ENCODE measurements at places on chromosomes 12 and 14.

- peak; percentile 19 for DNase-seq
Observed at GRCh38 chr12:46303039-46303666, 34.3 kb upstream of the SLC38A1 start.

GRCh38 chr12:101695706-101696105 lies 1.7 kb upstream of the CHPT1 start:
- no peak for DNase-seq

DNA sequence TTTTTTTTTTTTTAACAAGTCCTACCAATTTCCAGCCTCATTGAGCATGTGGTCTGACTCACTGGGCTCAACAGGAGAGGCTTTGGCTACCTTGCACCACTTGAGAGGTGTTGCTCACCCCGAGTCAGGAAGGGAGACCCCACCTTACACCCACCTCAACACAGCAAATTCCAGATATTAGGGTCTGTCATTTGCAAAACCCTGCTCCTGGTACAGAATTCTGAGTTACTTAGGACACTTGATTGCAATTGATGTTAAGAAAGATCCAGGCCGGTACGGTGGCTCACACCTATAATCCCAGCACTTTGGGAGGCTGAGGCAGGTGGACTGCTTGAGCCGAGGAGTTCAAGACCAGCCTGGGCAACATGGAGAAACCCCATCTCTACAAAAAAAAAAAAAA lies 14.1 kb downstream of the DGLUCY start:
- DNase-seq, result no peak

DNA sequence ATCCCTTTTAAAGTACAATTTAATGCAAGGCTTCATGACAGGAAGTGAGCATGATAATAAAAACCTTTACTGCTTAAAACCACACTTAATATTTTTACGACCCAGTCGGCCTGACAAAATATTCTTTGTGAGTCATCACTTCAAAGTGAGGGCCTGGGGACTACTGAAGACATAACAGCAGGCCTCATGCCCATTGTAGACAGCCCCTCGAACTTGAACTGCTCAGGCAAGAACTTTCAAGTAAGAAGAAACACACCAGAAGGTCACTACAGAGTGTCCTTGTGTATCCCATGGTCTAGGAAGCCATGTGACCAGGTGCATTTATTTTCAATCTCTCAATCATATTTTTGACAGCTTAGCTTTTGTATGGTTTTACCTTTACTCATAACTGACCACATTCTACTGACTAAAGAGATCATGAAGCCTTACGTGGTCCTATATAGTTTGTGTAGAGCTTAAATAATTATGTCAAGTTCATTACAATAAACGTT lies 61.4 kb upstream of the MANSC4 start:
- DNase-seq, result no peak

DNA sequence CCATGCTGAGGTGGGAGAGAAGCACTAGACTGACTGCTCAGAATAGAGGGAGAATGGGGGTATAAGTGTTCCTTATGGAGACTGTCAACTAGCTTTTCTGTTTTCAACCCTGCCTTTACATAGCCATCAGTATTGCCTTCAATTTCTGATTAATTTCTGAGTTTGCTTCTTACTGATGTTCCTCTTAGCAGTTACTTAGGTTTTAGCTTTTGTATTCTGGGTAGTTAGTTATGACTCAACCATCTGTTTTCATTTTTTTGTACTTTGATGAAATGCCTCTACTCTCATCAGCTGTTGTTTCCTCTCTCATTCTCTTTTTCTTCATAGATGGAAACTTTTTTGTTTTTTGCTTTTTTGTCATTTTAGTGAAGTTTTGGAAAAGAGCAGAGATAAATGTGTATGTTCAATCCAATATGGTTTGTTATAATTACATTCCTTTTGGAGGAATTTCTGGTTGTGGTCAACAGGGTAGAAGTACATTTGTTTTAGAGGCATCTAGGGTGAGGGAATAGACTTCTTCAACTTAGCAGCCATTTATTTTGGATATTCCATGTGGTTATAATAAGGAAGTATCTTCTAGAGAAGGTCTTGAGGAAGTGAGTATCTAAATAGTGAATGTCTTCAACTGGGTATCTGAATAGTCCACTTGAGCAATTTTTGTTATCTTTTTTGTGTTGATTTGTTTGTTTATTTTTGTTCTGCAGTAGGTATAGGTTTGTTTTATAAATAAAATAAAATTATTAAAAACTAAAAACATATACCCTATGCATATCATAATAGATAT lies 29.6 kb downstream of the PMCH start:
- DNase-seq, result no peak

DNA sequence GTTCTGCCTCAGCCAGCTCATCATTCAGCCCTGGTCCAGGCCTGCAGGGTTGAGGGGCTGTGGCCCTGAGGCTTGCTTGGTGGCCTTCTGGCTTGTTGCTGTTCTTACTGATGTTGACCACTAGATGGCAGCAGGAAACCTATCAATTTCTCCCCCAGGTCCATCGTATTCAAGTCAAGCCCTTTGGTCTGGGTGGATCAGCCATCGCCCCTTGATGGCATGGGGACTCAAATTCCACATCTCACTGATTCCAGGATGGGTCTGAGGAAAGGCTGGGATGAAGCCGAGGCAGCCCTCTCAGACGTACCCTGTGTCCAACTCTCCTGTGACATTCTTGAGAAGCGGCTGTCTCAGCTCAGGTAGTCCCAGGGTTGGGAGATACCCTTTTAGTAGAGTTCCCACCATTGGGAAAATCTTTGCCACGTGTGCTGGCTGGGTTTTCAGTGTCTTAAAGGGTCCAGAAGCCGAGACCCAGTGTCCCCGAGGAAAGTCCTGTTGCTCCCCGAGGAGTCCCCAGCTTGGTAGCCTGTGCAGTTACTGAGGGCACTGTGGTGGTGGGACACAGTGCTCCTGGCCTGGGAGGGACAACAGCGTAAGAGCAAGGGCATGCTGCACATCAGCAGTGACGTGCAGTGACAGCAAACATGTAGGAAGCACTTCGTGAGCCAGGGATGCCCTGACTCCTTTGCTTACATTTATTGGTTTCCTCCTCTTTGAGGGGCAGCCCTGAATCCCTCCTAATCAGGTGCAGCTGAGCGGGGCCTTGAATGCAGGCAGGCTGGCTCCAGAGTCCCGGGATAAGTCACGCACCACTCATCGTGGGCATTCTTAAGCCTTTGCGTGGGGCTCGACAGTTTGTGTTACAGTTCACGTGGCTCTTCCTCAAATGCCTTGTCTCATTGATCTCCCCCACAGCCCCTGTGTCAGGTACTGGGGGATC lies 58.6 kb downstream of the TSPAN9 start:
- no peak for DNase-seq

DNA sequence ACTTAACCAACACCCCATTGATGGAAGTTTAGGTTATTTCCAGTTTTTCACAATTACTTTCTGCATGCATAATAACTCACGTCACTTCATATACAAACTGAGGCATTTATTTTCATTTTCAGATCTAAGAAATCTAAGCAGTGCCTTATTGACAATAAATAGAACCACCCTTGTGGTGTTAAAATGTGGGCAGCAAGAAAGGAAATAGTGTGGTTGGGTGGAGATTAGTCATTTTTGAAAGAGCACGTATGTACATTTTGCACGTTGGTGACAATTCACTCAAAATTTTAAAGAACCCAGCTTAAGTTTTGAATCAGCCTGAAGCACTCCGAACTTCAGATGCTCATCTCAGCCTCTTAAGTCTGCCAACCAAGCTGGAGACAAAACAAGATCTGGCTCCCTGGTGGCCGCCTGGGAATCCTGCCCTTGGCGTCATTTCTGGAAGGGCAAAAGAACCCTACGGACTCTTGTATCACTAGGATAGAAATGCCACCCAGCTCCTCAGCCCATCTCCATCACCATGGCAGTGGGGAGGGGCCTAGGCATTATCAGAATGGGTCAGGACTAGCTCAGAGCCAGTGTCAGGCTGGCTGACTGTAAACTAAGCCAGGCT lies 89.5 kb upstream of the BCL2L14 start:
- DNase-seq, result peak; percentile 48

GRCh38 chr14:52769887-52770286 lies 21.5 kb downstream of the GNPNAT1 start:
- DNase-seq, result no peak

DNA sequence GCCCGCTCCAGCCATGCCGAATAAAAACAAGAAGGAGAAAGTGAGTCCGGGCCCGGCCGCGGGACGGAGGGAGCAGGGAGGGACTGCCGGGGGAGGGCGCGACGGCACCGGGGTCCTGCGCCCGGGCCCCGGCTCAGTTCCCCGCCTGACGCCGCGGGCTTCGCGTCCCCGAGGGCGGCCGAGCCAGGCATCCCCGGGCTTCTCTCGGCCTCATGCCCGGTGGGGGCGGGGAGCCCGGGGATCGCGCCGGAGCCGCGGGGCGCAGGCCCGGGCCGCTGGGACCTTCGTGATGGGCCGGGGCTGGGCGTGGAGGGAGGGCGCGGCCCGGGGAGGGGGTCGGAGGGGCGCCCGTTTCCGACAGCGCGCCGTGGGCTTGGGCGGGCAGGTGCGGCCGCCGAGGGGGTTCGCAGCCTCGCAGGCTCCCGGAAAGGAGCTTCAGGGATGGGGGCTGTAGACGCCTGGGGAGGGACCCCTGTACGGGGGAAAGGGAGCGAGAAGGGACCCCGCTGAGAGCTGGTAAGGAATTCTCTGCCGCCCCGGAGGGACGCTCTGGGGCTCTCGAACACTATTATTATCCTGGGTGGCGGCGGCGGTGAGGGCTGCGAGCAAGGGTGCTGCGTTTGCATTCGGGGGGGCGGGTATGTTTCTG lies 496 bp downstream of the PPP2R5C start:
- peak; percentile 40 for DNase-seq

DNA sequence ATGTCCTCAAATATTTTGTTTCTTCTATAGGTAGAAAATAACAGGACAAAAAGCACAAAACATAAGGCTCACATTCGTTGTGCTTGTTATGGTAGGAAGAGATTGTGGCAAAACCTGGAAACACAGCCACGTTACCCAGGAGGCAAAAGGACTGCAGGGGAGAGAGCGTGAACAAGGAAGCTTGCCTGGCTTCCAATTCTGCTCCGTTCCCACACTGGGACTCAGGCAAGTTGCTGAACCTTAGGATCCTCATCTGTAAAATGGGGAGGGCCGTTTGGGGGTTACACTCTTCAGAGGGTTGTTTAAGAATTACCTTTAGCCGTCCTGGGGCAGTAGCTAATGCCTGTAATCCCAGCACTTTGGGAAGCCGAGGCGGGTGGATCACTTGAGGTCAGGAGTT lies 205.3 kb downstream of the SSPN start:
- no peak for DNase-seq

- DNase-seq, result no peak
Observed at GRCh38 chr14:72889366-72889765, 4.5 kb downstream of the DPF3 start.

DNA sequence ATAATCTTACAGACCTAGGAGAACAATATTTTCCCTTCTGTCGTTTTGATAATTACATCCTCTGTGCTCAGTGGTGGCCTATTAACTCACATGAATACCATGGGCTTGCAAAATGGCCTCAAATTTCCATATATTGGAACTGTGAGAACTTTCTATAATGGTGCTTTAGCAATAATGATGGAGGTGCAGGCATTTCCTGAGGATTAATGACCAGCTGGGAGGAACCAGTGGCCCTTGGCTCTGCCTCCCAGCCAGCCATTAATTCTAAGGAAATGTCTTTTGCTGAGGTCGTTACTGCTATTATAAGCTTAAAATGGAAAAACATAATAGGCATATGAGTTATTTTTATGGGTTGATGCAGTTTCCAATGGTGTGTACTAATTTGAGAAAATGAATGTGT lies 33.6 kb downstream of the HMGA2 start:
- DNase-seq, result no peak

- DNase-seq, result no peak
Observed at GRCh38 chr12:71626768-71627167, 36.9 kb downstream of the ZFC3H1 start.

DNA sequence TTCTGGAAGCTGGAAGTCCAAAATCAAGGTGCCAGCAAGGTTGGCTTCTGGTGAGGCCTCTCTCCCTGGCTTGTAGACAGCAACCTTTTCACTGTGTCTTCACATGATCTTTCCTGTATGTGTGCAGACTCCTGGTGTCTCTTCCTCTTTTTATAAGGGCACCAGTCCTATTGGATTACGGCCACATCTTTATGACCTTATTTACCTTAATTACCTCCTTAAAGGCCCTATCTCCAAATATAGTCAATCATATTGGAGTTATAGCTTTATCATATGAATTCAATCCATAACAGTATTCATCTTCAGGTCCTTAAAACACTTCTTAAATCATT lies 21.2 kb upstream of the GARIN2 start:
- no peak for DNase-seq

- DNase-seq, result no peak
Observed at GRCh38 chr14:100864206-100864605, 38.3 kb downstream of the MEG3 start.

GRCh38 chr12:79266343-79267144 lies 402.0 kb downstream of the SYT1 start:
- no peak for DNase-seq

- no peak for DNase-seq
Observed at GRCh38 chr14:61190341-61190740, 90.8 kb downstream of the TMEM30B start.

- DNase-seq, result no peak
Observed at GRCh38 chr12:92582475-92582874, 120.3 kb upstream of the PLEKHG7 start.

- no peak for DNase-seq
Observed at GRCh38 chr14:72008666-72009065, 76.4 kb downstream of the RGS6 start.

DNA sequence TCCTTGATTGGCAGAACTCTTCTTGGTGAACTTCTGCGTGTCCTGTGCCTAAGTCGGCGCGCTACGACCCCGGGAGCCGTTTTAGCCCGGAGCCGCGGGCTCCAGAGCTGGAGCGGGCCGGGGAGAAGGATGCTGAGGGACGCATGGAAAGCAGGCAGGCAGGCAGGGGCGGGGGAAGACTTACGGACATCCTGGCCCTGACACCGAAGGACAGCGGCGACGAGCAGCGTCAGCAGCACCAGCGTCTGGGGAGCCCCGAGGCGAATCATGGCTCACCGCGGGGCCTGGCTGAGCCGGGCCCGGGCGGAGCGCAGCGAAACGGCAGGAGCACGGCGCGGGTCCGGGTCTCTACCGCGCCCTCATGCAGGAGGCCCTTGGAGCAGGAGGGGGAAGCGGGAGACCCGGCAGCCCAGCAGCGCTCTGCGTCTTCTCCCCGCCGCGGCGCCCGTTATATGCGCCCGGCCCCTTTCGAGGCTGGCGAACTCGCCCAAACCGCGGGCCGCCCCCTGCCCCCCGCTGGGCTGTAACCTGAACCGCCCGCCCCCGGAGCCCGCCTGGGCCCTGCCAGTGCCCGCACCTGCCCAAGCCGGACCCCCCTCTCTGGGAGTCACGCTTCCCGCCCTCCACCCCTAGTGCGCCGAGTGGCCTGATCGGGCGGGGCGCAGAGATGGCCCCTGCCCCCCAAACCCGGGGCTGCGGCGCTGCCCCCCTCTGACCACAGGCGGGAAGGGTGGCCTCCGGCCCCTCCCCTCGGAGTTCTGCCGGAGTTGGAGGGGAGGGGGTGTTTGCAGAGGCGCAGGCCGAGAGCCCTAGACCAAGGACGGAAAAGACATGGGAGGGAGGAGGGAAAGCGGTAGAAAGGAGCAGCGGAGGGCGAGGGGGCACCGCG lies at the start of gene COL2A1:
Gene COL2A1 (minus strand): TSS at position 424 of the 889 bp plus-strand sequence. CDS start 155 bp downstream, at position 269.
- peak; percentile 18 for DNase-seq
